ENCODE measurements at places on chromosomes 3 and 15. TPM values are rescaled to one million over a fixed set of nuclear protein-coding genes. Genes with fewer than 3 reads are reported as not detected.

HRH1 gene
- total RNA-seq = 5.7 TPM

SNURF gene
- total RNA-seq = 1.9 TPM

PRTG gene
- total RNA-seq = 0.66 TPM

PDZRN3 gene
- 25.3 TPM for total RNA-seq

CCNDBP1 gene
- total RNA-seq = 121 TPM

PSMD6 gene
- total RNA-seq = 84.0 TPM

IQCF6 gene
- total RNA-seq = not detected

CD96 gene
- total RNA-seq = 0.88 TPM

ACVR2B gene
- 5.6 TPM for total RNA-seq

GOLGA8T gene
- not detected for total RNA-seq

GOLGA8Q gene
- total RNA-seq = 9.0 TPM

CLDN11 gene
- total RNA-seq = 4.4 TPM

HACD3 gene
- total RNA-seq = 38.1 TPM

RAD51 gene
- 5.8 TPM for total RNA-seq

MESP2 gene
- total RNA-seq = 0.57 TPM

ENTPD3 gene
- total RNA-seq = 2.4 TPM

ACTRT3 gene
- 5.3 TPM for total RNA-seq

PAQR9 gene
- total RNA-seq = not detected

KBTBD12 gene
- 1.5 TPM for total RNA-seq

SH3GL3 gene
- total RNA-seq = not detected

UROC1 gene
- total RNA-seq = not detected

P2RY13 gene
- total RNA-seq = 2.1 TPM

CACNA2D3 gene
- total RNA-seq = 3.1 TPM

KBTBD8 gene
- 2.7 TPM for total RNA-seq

SLMAP gene
- total RNA-seq = 42.2 TPM

SLC28A2 gene
- total RNA-seq = not detected

GNAT1 gene
- total RNA-seq = not detected

SIDT1 gene
- 5.3 TPM for total RNA-seq

CPNE9 gene
- total RNA-seq = 2.0 TPM

COL6A5 gene
- not detected for total RNA-seq

CFAP92 gene
- total RNA-seq = 1.5 TPM

SLC12A8 gene
- total RNA-seq = 0.66 TPM

SCN5A gene
- total RNA-seq = not detected

ATP2B2 gene
- total RNA-seq = 0.44 TPM

NRROS gene
- total RNA-seq = 13.9 TPM

IQCH gene
- total RNA-seq = not detected

LARP6 gene
- 68.5 TPM for total RNA-seq

LRRC31 gene
- 0.44 TPM for total RNA-seq

CCR9 gene
- not detected for total RNA-seq

Measured in subcutaneous adipose tissue (tissue), 4 donors.